ENCODE measurements at places on chromosomes 6 and 20. TPM values are rescaled to one million over a fixed set of nuclear protein-coding genes. Genes with fewer than 3 reads are reported as not detected.

Gene GINS1
- 23.2 TPM for total RNA-seq

Gene SAPCD1
- total RNA-seq: 2.4 TPM

Gene ARMH2
- not detected for total RNA-seq

Gene PRRT1
- 0.37 TPM for total RNA-seq

Gene CD40
- total RNA-seq: 10.9 TPM

Gene OPN5
- not detected for total RNA-seq

Gene FRK
- 2.5 TPM for total RNA-seq

Gene PNISR
- 43.9 TPM for total RNA-seq

Gene POM121L2
- not detected for total RNA-seq

Gene ERVFRD-1
- total RNA-seq: not detected

Gene FBXO5
- total RNA-seq: 24.9 TPM

Gene TAF4
- total RNA-seq: 9.0 TPM

Gene ME1
- 50.8 TPM for total RNA-seq

Gene MAP3K5
- total RNA-seq: 4.1 TPM

Gene MLIP
- not detected for total RNA-seq

Gene FERMT1
- 276 TPM for total RNA-seq

Gene EPPIN
- total RNA-seq: not detected

Gene CDSN
- 0.88 TPM for total RNA-seq

Gene RNF182
- 0.85 TPM for total RNA-seq

Gene IFNGR1
- 48.2 TPM for total RNA-seq

Measured in foreskin keratinocyte (primary cell).